Endodermal cell (in vitro differentiated cells): ENCODE measurements at places on chromosomes 5 and 9. TPM values are rescaled to one million over a fixed set of nuclear protein-coding genes. Genes with fewer than 3 reads are reported as not detected.

NUDT12 gene
- 21.2 to 24.5 TPM (median 24.4 TPM) in 3 replicates for total RNA-seq

IL3 gene
- total RNA-seq = not detected in 2 replicates

DNAI1 gene
- total RNA-seq = 1.7 and 2.5 TPM in 2 replicates

LYRM7 gene
- 6.7 to 8.8 TPM (median 7.9 TPM) in 3 replicates for total RNA-seq

FAXDC2 gene
- total RNA-seq = 5.2 and 6.2 TPM in 2 replicates

LECT2 gene
- not detected in 3 replicates for total RNA-seq

GRCh38 chr5:14732991-14733390 lies 68.5 kb downstream of the OTULIN start:
- no peak for DNase-seq

DNA sequence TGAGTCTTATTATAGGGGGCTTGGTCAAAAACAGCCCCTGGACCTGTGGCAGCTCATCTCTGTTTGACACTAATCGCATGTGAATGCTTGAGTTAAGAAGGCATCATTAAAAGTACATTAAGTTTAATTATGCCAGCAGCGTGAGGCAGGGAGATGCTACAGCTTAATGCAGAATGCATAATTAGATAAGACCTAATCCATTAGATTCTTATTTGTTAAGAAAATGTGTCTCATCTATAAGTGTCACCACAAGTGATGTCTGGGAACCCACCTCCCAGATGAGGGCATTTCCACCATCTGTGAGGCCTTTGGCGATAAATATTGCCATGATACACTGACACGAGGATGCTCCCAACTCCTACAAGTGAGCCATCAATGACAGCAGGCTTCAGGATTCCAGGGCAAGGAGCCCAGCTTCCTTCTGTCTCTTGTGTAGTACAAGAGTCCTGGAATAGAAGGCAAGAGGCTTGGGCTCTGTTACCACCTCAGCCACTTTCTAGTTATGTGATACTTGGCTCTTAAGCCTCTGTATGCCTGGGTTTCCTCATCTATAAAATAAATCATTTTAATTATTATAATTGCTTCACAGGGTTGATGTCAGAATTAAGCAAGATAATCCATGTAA lies 202.7 kb downstream of the FAM114A2 start:
- no peak for DNase-seq

DNA sequence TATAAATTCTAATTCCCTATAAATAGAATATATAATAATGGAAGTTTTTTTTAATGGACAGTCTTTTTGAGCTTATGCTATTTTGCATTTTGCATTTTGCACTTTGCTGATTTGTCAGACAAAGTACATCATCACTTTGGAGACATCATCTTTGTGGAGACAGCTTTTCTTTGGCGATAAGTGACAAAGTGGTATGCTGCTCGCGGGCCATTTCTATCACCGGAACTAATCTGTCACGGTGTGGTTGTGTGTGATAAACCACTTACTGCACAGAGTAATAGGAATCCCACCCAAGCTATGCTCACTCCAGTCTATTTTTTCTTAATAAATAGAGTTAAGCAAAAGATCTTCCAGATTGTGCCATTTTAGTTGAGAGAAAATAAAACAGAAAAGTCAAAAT lies 133.1 kb downstream of the MACIR start:
- no peak for DNase-seq

GRCh38 chr9:23638837-23639426 lies 187.1 kb downstream of the ELAVL2 start:
- DNase-seq = no peak

DNA sequence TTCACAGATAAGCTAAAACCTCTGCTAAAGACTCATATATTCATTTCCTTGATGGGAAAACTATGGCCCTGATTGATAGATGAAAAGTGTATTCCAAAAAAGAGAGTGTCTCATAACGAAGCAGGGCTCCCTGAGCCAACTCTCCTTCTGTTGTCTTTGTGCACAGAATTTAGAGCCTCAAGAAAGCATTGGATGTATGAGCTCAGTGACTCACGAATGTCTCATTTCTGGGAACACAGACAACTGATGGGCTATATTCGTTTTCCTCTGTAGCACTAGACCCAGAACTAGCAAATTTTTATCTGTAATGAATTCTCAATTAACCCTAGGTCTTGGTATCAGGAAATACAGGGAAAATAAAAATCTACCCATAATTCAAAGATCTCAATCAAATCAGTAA lies 88.4 kb downstream of the LMNB1 start:
- DNase-seq = no peak

GRCh38 chr5:72245951-72246532 lies 74.0 kb downstream of the MRPS27 start:
- DNase-seq = no peak

GRCh38 chr5:68465133-68465532 lies 249.6 kb downstream of the PIK3R1 start:
- DNase-seq = no peak

DNA sequence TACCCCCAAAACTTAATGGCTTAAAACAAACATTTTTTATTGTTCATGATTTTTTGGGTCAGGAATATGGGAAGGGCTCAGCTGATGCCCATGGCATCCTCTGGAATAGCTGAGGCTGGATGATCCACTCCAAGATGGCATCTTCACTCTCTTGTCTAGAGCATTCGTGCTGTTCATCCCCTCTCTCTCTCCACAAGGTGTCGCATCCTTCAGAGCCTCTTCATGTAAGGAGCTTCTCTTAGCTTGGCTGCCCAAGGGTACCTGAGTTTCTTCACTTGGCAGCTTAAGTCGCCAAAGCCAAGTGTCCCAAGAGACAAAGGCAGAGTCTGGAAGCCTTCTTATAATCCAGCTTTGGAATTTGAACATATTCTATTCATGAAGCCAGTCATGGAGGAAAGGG lies 294.7 kb downstream of the CHSY3 start:
- DNase-seq = peak; percentile 74

- DNase-seq = no peak
These were observed 6.6 kb downstream of the TJP2 start for GRCh38 chr9:69180670-69181069.

DNA sequence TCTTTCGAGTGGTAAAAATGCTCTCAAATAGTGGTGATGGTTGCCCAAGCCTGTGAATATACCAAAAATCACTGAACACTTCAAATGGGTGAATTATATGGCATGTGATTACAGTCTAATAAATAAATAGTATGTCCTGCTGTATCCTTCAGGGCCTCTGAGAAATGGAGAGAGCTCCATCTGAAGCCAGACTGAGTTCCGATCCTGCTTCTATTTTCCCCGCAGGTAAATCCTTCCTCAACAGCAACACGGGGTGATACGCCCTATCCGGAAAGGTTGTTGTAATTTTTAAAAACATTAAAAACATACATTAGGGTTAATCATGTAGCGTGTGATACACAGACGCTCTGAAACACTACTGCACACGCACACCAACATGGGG lies 695 bp upstream of the SNAPC3 start:
- no peak for DNase-seq

DNA sequence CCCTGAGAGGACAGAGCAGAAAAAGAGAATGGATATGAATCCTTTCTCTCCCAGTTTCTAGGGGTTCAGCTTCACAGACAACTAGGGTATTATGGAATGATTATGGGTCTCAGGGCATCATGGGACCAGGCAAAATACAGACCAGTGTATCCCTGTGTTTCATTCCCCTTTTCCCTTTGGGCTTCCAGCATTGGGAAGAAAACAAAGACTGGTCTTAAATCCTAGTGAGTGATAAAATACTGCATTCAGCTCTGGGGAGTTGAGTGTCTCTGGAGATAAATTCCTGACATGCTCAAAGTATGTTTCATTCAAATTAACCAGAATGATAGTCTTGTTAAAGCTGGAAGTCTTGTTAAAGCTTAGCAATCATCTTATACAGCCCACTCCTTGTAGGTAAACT lies 2.4 kb upstream of the POU4F3 start:
- no peak for DNase-seq

DNA sequence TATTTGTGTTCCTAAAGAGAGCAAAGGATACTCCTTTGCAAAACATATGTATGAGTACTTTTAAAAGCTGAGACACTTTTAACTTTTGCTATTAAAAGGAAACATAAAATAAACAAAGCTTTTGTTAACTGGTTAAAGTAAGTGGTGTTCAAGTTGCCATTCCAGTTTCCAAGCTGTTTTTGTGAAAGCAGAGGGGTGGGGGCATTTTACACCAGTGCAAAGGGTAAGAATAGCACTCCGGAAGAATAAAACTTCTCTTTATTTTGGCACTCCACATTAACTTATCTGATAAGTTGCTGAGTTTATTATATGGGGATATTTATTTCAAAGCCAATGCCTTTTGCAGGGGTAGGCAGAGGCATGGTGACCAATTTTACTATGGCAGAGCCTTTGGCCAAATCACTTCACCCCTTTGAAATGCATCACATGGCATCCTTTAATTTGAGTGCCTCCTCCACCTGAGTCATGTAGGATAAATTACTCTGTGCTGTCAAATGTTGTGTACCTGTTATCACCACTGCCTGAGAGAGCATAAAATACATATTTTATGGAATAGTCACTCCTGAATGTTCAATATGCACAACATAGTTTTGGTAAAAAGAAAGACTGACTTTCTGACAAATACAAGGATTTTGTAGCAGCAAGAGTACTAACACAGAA lies 62.9 kb downstream of the MLLT3 start:
- no peak for DNase-seq

GRCh38 chr5:179008667-179009066 lies 13.5 kb upstream of the GRM6 start:
- no peak for DNase-seq

DNA sequence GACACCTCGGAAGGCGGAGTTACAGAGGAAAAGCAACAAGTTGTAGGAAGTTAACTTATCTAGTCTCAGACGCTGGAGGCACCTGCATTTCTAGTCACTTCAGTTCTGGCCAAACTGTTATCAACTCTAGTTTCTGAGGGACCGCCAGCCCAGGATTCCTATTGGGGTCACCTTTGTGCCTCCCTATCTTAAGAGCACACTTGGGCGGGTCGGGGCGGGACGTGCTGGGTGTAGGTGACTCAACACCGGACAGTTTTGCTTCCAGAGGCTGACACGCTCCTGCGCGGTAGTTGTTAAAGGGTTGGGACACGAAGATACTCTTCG lies 679 bp upstream of the KDM4C start:
- no peak for DNase-seq

DNA sequence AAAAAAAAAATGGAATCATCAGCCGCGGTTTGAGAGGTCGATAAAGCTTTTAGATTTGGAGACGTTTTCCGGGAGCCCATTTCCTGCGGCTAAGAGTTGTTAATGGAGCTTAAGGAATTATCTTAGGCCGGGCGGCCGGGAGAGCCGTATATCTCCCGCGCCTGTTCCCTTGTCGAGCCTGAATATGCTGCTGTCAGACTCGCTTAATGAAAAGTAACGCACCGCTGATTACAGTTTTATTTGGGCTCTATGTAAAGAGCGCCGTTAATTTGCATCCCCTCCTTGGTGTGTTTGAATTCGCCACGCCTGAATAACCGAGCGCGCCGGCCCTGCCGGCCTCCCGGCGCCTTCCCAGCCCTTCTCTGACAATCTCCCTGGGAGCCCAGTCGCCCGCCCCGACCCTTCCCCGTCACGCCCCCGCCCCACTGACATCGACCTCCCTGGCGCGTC lies 7.9 kb downstream of the IRX4 start:
- peak; percentile 67 for DNase-seq

GRCh38 chr9:104269996-104270963 lies 176.2 kb downstream of the SMC2 start:
- DNase-seq = no peak

- DNase-seq = no peak
These were observed 157.2 kb upstream of the RETREG1 start for GRCh38 chr5:16773991-16774390.

DNA sequence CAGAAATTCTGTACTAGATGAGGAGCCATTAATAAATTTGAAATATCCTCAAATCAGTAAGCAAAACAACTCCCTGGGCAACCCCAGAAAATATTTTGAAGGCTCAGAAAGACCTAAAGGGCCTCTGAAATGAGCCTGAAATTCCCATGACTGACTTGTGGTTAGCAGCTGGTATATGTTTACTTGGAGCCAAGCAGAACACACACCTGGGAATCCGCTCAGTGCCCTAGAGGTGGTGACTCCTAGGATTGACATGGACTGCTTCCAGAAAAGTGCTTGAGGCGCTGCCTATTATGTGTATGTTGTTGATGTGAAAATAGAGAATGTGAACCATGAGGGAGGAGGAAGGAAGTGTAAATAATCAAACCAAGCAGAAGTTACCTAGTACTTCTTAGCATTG lies 14.7 kb downstream of the RFK start:
- DNase-seq = no peak
